ENCODE measurements at places on chromosomes 1 and 21.

- DNase-seq: peak; percentile 56
Measured at GRCh38 chr1:85258536-85259117, 835 bp downstream of the C1orf52 start.

- no peak for DNase-seq
Measured at GRCh38 chr1:52249831-52250230, 107.9 kb downstream of the ZFYVE9 start.

DNA sequence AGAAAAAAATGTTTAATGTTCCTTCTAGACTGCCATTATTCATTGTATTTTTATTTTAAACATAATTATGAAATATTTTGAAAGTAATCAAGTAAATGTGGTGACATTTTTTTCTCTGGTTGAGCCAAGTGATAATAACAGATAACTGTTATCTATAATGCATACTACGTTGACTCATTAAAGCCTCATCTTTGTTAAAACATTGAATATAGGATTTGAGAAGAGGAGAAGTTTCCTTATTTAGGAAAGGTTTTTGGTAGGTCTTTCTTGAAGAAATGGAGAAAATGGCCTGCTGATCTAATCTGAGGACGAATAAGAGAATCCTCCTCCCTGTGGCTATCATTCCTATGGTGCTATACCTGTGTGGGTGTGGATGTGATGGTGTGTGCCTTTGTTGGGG lies 89.0 kb downstream of the NFIA start:
- DNase-seq: no peak

DNA sequence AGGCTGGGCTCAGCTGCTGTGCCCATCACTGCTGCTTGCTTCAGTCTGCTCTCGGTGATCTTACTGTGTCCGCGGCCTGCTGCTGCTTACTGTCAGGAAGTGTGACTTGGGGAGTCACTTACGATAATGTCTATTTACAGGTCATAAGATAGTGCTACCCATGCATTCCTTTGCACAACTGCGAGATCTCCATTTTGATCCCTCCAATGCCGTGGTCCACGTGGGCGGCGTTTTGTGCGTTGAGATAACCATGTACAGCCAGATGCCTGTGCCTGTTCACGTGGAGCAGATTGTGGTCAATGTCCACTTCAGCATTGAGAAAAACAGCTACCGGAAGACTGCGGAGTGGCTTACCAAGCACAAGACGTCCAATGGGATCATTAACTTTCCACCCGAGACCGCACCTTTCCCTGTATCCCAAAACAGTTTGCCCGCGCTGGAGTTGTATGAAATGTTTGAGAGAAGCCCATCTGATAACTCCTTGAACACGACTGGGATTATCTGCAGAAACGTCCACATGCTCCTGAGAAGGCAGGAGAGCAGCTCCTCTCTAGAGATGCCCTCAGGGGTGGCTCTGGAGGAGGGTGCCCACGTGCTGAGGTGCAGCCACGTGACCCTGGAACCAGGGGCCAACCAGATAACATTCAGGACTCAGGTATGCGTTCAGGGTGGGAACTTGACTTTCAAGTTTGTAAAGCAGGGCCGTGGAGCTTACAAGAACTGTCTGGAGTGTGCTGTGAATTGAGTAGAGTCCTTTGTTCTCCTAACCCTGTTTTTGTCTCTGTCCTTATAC lies 24.4 kb upstream of the PWP2 start:
- no peak for DNase-seq

- no peak for DNase-seq
Measured at GRCh38 chr1:201251411-201251810, 31.9 kb upstream of the PKP1 start.
